ENCODE measurements at places on chromosomes 2 and 18. TPM values are rescaled to one million over a fixed set of nuclear protein-coding genes. Genes with fewer than 3 reads are reported as not detected.

TRABD2A gene
- 2.2 TPM for total RNA-seq

GRCh38 chr2:217612920-217613319 is 389.9 kb downstream of the TNS1 start:
- no peaks in the 10 kb centered on the region for H3K27me3 ChIP-seq
- no peak for DNase-seq
- H3K4me1 ChIP-seq = peaks cover 13% of the 10 kb centered on the region

HMSD gene
- 0.10 TPM for total RNA-seq

DNA sequence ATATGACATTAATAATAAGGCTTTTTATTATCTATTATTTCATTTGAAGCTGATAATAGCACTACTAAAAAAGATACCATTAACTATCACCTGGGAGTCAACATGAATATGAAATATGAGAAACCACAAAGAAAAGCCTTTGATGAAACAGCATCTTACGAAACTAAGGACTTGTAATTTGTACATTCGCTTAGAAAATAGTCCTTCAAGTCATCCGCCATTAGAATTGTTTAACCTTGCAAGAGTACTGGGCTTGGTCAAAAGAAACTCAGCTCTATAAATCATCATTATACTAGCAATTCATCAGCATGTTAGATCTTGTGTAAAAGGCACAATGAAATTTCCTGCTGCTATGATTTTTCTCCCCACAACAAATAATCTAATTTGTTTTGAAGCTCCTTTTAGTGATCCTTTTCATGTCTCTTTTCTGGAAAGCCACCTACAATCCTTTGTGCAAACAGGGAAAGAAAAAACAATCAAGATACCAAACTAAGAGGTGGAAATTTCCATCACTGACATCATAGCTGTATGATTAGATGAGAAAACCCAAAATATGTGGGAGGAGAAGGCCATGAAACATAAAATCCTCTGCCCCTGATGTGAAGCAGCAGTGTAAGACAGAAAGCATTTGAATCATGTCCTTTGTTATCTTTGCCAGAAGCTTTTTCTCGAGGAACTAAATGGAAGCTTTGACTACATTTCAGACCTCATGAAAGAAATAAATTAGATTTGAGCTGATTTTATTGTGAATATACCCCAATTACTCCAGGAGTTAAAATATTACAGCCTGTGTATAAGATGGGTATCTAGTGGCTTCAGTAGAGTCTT is 31.2 kb downstream of the SCN9A start:
- H3K36me3 ChIP-seq = no peaks in the 10 kb centered on the region
- H3K27me3 ChIP-seq = no peaks in the 10 kb centered on the region
- DNase-seq = no peak
- no peak overlapping the region for H3K27ac ChIP-seq
- no peaks in the 10 kb centered on the region for H3K4me1 ChIP-seq

FEV gene
- not detected for total RNA-seq

GRCh38 chr18:34957119-34957863 is 83.9 kb upstream of the MAPRE2 start:
- no peaks in the 10 kb centered on the region for H3K36me3 ChIP-seq
- no peak for DNase-seq
- H3K27me3 ChIP-seq = no peaks in the 10 kb centered on the region

- no peaks in the 10 kb centered on the region for H3K27me3 ChIP-seq
- H3K36me3 ChIP-seq = no peaks in the 10 kb centered on the region
- peaks cover 35% of the 10 kb centered on the region for H3K4me1 ChIP-seq
- H3K4me3 ChIP-seq = no peak overlapping the region
- DNase-seq = peak; percentile 65
- peak overlapping the region; percentile 88 for H3K27ac ChIP-seq
Observed at GRCh38 chr2:174663550-174663949, 65.9 kb upstream of the WIPF1 start.

GRCh38 chr18:33507019-33507418 is 66.5 kb upstream of the CCDC178 start:
- H3K4me3 ChIP-seq = no peak overlapping the region
- H3K36me3 ChIP-seq = no peaks in the 10 kb centered on the region
- no peaks in the 10 kb centered on the region for H3K27me3 ChIP-seq
- no peak overlapping the region for H3K27ac ChIP-seq
